ENCODE measurements at places on chromosomes 2 and 18.

DNA sequence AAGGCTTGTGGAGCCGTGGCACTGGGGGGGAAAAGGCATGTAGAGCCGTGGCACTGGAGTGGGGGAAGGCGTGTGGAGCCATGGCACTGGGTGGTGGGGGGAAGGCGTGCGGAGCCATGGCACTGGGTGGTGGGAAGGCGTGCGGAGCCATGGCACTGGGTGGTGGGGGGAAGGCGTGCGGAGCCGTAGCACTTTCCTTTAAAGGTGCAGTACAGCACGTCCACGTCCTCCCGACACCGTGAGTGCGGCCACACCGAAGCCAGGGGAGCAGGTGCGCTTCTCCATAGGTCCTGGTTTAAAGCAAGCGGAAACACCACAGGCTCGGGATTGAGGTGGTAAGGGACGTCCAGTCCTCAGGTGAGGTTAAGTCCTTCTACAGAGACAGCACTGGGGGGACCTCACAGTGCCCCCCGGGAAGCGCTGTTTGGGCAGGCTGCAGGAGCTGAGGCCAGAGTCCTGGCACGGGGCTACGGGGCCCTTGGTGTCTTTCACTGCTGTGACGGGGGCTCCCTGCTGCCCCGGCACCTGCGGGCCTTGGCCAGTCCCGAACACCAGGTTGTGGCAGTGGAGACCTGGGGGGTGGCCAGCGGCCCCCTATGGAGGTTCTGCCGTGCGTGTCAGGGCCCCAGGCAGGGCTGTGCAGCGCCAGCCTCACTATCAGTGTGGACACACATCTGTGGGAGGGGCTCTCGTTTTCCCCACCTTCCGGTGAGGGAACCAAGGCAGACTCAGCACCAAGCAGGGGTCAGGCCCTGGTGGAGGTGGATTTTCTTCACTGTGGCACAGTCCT is 93.0 kb upstream of the CTDP1 start:
- peaks cover 4% of the 10 kb centered on the region for H3K4me1 ChIP-seq
- no peak overlapping the region for H3K4me3 ChIP-seq
- no peaks in the 10 kb centered on the region for H3K36me3 ChIP-seq
- H3K27ac ChIP-seq = no peak overlapping the region
- peaks cover 4% of the 10 kb centered on the region for H3K27me3 ChIP-seq
- DNase-seq = peak; percentile 8

DNA sequence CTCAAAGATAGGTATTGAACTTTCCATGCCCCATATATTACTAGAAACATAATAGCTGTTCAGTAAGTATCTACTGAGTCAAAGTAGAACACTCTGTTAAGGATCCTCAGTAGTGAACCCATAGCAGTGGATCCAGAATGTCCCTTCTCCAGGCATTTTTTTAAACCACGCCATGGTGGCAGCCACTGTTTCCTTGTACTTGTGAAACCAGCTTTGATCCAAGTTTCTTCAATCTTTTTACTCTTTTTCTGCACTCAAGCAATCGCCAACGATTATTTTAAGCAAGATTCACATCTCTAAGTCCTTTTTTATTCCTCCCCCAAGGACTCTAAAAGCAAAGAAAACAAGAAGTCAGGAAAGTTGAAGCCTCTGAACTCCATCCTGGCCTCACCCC is 291.2 kb upstream of the SLC14A2 start:
- H3K27me3 ChIP-seq = no peaks in the 10 kb centered on the region
- peak overlapping the region; percentile 90 for H3K27ac ChIP-seq
- H3K36me3 ChIP-seq = no peaks in the 10 kb centered on the region
- no peak for DNase-seq
- peaks cover 80% of the 10 kb centered on the region for H3K4me1 ChIP-seq

GRCh38 chr2:31055938-31056337 is 82.3 kb downstream of the GALNT14 start:
- no peak overlapping the region for H3K27ac ChIP-seq
- H3K36me3 ChIP-seq = no peaks in the 10 kb centered on the region
- no peaks in the 10 kb centered on the region for H3K27me3 ChIP-seq
- no peaks in the 10 kb centered on the region for H3K4me1 ChIP-seq
- H3K4me3 ChIP-seq = no peak overlapping the region

- peaks cover 3% of the 10 kb centered on the region for H3K4me1 ChIP-seq
- no peak overlapping the region for H3K4me3 ChIP-seq
- DNase-seq = no peak
- H3K36me3 ChIP-seq = no peaks in the 10 kb centered on the region
Observed at GRCh38 chr18:3725115-3725514, 275.1 kb downstream of the TGIF1 start.

DNA sequence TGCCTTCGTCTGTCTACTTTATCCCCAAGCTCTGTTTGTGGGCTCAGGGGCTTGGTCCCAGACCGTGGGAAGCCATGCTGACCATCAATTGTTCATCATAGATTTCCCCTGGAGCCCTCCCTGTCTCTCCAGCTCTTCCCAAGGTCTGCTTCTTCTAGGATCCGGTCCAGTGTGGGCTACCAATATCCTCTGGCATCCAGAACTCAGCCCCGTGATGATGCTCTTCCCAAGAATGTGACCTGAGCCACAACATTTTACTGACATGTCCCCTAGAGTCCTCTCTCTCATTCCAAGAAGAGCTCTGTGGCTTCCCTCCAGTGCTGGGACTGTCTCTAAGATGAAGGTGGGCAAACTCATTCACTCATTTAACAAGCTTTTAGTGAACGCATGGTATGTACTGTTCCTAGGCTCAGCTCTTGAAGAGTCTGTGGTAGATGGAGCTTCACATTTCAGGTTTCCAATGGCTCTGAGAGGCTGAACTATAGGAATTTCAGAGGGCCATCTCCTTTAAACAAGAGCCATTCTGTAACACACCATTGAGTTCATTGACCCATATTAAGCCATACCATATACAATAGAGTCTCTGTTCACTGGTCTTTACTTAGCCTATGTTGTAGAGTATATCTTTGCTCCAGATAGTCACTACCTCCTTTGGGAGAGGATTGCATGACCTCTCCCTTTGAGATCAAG is 142.0 kb upstream of the APCDD1 start:
- H3K4me3 ChIP-seq = no peak overlapping the region
- DNase-seq = no peak
- no peaks in the 10 kb centered on the region for H3K4me1 ChIP-seq
- no peaks in the 10 kb centered on the region for H3K27me3 ChIP-seq
- H3K27ac ChIP-seq = no peak overlapping the region

- H3K4me3 ChIP-seq = no peak overlapping the region
- peaks cover 20% of the 10 kb centered on the region for H3K27me3 ChIP-seq
- no peaks in the 10 kb centered on the region for H3K36me3 ChIP-seq
- DNase-seq = no peak
- H3K4me1 ChIP-seq = no peaks in the 10 kb centered on the region
Observed at GRCh38 chr2:205763708-205764211, 81.5 kb downstream of the NRP2 start.

GRCh38 chr2:173432049-173432754 is 77.5 kb downstream of the CDCA7 start:
- H3K4me1 ChIP-seq = peaks cover 9% of the 10 kb centered on the region
- no peak overlapping the region for H3K4me3 ChIP-seq
- no peak overlapping the region for H3K27ac ChIP-seq
- no peaks in the 10 kb centered on the region for H3K27me3 ChIP-seq
- no peak for DNase-seq

DNA sequence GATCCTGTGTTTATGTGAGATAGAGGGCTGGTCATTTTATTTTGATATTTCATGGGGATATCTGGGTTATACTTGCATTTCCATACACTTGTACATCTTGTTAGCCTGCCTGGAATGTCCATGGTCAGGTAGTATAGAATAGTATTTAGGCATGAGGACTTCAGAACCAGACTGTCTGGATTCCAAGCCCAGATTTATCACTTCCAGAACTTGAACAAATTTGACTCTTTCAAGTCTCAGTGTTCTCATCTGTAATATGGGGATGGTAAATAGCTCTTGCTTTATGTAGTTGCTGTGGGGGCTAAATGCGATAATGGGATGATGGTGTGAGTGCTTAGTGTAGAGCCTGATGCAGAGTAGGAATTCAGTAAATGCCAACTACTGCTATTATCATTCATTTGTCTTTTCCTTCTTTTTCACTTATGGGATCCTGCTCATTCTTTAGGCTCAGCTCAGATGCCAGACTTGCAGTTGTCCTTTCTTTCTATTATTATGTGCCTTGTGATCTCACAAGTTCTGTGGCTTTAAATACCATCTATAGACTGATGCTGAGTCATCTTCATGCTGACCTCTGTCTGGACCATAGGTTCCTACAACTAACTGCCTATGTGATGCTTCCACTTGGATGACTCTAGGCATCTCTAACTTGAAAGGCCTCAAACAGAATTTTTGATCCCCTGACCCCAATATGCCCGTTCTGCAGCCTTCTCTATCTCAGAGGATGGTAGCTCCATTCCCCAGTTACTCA is 67.4 kb downstream of the POLE4 start:
- no peak overlapping the region for H3K27ac ChIP-seq
- H3K36me3 ChIP-seq = no peaks in the 10 kb centered on the region
- H3K4me3 ChIP-seq = no peak overlapping the region
- no peak for DNase-seq

DNA sequence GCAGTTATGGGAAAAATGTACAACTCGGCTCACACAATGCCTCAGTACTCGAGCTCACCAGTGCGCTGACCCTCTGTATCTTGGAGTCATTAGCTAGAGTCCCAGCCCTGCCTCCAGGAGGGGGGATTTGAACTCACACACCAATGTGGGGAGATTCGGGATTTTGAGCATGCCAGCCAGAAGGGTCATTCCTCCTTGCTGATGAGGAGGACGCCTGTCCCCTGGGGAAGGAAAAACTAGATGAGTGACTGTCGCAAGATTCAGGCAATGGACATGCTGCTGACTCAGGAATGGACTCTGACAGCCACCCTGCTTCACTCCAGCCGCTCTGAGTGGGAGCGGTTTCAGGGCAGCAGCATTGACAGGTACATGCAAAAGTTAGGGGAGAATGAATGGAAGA is 20.6 kb downstream of the FIGN start:
- no peaks in the 10 kb centered on the region for H3K36me3 ChIP-seq
- H3K4me1 ChIP-seq = peaks cover 2% of the 10 kb centered on the region
- DNase-seq = no peak
- no peak overlapping the region for H3K27ac ChIP-seq
- H3K4me3 ChIP-seq = no peak overlapping the region

GRCh38 chr18:46485675-46486194 is 171.3 kb downstream of the LOXHD1 start:
- H3K27me3 ChIP-seq = no peaks in the 10 kb centered on the region
- no peak overlapping the region for H3K4me3 ChIP-seq
- DNase-seq = no peak
- peaks cover 16% of the 10 kb centered on the region for H3K4me1 ChIP-seq
- H3K36me3 ChIP-seq = no peaks in the 10 kb centered on the region

- H3K27me3 ChIP-seq = no peaks in the 10 kb centered on the region
- DNase-seq = no peak
- no peak overlapping the region for H3K27ac ChIP-seq
Observed at GRCh38 chr18:9535430-9535991, 60.2 kb downstream of the RALBP1 start.

GRCh38 chr18:76167845-76168621 is 327.0 kb downstream of the ZNF516 start:
- H3K4me3 ChIP-seq = no peak overlapping the region
- H3K4me1 ChIP-seq = no peaks in the 10 kb centered on the region
- H3K27ac ChIP-seq = no peak overlapping the region

- no peak overlapping the region for H3K27ac ChIP-seq
- no peaks in the 10 kb centered on the region for H3K4me1 ChIP-seq
- peaks cover 79% of the 10 kb centered on the region for H3K36me3 ChIP-seq
- H3K4me3 ChIP-seq = no peak overlapping the region
- H3K27me3 ChIP-seq = no peaks in the 10 kb centered on the region
Observed at GRCh38 chr2:9497017-9497416, 22.7 kb downstream of the IAH1 start.

- no peaks in the 10 kb centered on the region for H3K27me3 ChIP-seq
- no peaks in the 10 kb centered on the region for H3K4me1 ChIP-seq
- DNase-seq = no peak
- H3K27ac ChIP-seq = no peak overlapping the region
- H3K36me3 ChIP-seq = no peaks in the 10 kb centered on the region
Observed at GRCh38 chr2:26578113-26578458, 63.1 kb downstream of the CIB4 start.

DNA sequence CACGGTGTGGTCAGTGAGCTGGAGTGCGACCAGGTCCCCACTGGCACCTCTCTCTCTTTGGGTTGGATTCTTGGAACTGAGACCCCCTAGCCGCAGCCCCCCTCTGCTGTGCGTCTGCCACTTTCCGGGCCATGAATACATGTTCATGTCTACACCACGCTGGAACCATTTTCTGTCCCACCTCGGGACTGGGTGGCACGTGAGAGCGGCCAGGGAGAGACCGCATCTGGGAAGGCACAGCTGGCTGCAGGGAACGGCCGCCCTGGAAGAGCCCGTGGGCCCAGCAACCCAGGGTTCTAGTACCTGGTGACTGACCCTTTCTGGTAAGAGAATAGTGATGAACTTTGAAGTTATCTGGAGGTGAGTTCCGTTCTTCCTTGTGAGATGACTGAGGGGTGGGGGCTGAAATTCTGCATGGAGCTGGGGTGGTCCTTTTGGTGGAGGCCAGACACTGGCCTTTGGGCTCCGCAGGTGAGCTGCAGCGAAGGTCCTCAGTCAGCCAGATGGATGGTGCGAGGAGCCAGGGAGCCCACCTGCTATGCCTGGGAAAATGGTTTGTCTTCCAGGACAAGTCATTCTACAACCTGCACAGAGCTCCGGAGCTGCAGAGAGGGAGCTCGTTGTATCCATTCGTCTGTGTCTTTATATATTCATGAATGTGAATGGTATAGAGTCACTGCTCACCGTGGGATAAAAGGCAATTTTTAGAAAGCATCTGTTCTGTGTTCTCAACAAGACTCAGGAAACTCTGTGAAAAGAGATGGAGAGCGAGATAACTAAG is 223.5 kb downstream of the NDUFA10 start:
- no peaks in the 10 kb centered on the region for H3K4me1 ChIP-seq
- no peaks in the 10 kb centered on the region for H3K36me3 ChIP-seq

DNA sequence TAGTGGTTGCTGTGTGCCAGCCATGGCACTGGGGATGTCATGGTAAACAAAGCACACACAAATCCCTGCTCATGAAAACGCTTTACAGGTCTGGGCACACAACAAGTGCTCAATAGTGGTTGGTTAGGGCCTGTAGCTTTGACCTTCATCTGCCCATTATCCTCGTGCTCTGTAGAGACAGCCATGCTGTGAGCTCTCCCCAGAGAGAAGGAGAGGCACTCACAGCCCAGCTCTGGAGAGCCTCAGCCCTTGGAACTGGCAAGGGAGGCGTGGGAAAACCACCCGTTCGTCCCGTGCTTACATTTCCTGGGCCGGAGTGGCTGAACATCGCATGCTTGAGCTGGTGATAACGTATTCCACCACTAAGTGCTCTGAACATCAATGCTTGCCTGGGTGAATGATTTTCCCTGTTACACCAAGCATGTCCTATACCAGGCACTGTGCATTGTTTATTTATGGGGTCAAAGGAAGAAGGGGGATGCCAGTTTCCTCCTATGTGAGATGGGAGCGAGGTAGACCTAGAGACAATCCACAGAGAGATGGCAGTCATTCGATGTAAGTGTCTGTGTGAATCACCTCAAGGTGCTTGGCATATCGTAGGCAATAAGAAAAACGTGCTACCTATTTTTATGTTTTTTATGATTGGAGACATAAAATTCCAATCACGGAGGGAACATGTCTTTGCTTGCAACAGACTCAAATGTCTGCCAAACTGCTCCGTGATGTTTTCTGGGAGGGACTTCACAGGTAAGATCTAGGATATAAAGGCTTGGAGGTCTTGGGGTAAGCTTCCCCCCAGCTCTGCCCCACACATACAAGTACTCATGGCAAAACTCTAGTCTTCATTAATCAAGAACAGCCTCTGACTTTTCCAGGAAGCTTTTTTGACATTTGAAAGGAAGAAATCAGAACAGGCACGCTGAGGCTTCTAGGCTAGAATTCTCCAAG is 75.5 kb downstream of the DDX1 start:
- H3K27ac ChIP-seq = no peak overlapping the region
- no peak overlapping the region for H3K4me3 ChIP-seq
- no peaks in the 10 kb centered on the region for H3K36me3 ChIP-seq
- no peaks in the 10 kb centered on the region for H3K4me1 ChIP-seq
- DNase-seq = no peak
